ENCODE measurements at places on chromosomes 2 and 18.

GRCh38 chr2:8701681-8702379 lies 20.0 kb downstream of the ID2 start:
- no peak for DNase-seq

- peak; percentile 71 for DNase-seq
These were observed at the start of gene CD28 for GRCh38 chr2:203706403-203706802. TSS of gene CD28 (plus strand) at chr2:203706639. CDS start at chr2:203706697, 58 bp downstream.

DNA sequence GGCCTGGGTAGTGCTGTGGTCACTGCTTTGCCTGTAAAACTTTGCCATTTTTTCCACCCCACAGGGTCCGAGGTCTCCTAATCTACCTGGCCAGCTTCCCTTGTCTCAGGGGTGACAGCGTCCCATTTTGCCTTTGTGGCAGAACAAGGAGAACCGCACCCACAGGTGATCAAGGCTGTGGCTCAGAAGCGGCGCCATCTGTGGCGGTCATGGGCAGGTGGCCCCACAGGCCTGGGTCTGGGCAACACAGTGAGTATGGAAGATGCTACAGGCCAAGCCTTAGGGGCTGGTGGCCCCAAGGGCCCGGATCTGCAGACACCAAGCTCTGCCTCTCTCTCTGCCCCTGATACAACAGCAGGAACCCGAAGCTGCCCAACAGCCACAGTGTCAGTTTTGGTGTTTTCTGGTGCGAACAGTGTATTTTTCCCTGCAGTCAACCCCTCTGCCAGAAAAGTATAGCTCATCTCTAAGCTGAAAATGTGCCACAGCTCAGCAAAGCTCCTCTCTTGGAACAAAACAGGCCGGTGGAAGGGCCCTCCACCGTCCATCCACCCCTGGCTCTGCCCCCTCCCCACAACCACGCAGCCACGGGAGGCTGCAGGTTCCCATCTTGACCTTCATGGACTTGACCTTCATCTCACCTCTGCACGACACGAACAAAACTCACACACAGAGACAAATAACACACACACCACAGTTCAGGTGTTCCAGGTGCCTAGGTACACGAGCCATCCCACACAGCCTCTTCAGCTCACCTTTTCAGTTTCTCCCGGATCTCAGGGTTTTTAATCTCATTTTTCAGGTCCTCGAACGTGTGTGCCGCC lies 96.7 kb downstream of the PXDN start:
- no peak for DNase-seq

- no peak for DNase-seq
These were observed 8.4 kb downstream of the BARD1 start for GRCh38 chr2:214801068-214801467.

DNA sequence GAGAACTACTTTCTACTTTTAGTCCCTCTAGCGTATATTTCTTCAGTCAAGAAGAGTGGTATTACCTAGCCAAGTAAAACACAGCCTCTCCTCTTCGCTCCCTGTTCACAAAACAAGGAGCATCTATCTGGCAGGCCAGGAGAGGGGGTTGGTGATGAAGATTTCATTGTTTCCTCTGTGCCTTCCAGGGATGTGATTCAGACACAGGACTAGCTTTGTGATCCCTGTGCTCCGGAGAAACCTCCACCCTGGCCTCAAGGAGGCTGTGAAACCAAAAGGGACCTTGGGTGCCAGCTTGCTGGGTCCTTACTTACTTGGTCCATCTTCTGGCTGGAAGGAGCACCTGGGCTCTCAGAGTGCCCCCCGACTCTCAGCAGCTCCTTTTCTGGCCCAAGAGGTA lies 5.7 kb downstream of the RHOB start:
- no peak for DNase-seq

DNA sequence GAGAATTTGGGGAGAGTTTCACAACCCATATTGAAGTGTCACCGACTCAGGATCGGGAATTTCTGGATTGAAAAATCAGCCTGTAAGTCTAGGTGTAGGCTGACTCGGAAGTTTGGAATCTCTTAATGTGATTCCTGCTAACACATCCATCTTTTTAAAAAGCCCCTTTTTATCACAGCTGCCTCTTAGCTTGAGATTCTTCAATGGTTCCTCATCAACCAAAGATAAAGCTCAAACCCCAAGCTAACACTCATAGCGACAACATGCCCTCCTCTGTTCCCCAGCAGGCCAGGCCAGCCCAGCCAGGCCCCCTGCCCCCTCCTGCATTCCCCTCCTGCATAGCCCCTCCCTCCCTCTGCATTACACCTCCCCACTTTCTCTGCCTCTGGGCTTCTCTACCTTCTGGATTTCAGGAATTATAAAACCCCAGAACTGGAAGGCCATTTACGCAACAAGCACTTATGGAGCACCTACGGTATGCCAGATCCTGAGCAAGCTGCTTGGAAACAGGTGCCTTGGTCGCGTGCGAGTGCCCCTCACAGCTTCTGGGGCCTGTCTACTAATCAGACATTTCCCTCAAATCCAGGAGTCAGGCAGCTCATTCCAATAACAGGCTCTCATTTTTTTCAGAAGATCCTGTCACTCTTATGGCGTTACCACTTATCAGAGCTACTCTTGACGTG lies 63.4 kb downstream of the EMX1 start:
- DNase-seq, result no peak

DNA sequence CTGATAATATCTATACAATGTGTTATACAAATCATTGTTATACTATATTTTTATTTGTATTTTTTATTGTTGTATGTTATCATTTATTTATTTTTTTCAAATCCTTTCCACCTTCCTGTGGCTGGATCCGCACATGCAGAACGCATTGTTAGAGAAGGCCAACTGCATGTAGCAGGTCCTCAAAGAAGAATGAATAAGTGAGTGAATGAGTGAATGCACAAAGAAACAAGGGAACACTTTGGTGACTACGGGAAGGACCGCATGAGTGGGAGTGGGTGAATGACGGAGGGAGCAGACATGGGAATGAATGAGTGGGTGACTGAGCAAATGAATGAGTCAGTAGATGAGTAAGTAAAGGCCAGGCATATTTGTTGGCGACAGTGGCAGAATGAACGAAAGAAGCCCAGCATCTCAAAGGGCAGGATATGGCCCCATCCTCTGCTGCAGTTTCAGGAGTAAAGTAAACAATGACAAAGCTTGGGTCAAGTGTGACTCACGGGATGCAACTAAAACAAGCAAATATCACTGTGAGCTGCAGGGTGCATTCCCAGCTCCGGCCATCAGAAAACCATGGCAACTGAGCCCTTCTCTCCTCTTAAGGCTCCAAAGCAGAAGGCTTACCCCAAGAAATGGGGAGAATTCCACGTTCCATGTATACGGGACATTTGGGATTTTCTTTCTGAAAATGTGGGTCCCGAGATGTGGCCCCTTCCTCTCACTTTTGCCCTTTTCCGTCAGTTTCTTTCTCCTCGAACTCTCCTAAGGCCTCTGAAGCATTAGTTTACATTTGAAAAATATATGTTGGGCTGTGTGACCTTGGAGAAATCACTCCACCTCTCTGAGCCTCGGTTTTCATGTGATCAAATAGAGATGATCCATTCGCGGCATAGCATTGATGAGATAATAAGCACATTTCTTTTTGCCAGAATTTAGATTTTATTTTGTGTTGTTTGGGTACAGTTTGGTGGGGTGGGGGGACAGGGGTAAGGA lies 24.5 kb downstream of the KCNF1 start:
- no peak for DNase-seq

DNA sequence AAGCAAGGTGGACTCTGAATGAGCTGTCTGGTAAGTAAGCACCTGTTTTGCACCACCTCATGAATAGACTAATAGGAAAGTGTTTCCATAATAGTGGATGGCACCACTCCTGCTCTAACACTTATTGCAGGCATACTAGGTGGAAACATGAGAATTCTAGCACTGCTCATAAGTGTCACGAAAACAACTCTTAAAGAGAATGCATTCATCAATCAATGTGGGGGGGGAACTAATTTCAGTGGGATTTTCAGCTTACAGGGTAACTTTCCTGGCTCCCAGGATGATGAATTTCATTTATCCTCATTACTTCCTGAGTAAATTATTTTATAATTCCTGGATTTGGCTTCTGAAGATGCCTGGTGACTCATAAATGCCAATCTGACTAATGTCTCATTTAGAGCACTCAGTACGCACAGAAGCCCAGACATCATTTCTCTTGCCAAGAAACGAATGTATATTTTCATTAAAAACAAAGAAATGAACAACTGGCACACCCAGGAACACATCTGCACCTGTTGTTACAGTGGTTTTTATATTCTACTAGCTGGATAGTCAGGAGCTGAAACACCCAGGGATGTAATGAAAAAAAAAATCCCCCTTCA lies 129.6 kb downstream of the PID1 start:
- DNase-seq, result no peak

DNA sequence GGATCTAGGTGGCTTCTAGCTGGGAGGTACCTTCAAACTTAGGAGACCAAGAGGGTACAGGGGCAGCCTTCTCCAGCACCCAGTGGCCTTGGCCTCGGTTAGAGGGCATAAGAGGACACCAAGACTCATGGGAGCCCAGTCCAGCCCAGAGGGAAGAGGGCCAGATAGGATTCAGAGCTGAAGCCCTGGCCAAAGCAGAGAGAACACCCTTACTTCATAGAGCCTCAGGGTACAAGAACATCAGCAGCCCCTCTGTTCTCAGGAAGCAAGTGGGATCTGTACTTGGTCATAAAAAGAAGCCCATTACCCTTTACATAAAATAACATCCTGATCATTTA lies 45.0 kb upstream of the ASPRV1 start:
- no peak for DNase-seq

- no peak for DNase-seq
These were observed 198.4 kb downstream of the BABAM2 start for GRCh38 chr2:28088970-28089369.

- DNase-seq, result no peak
These were observed 69.7 kb downstream of the LYPD6 start for GRCh38 chr2:149399934-149400615.

DNA sequence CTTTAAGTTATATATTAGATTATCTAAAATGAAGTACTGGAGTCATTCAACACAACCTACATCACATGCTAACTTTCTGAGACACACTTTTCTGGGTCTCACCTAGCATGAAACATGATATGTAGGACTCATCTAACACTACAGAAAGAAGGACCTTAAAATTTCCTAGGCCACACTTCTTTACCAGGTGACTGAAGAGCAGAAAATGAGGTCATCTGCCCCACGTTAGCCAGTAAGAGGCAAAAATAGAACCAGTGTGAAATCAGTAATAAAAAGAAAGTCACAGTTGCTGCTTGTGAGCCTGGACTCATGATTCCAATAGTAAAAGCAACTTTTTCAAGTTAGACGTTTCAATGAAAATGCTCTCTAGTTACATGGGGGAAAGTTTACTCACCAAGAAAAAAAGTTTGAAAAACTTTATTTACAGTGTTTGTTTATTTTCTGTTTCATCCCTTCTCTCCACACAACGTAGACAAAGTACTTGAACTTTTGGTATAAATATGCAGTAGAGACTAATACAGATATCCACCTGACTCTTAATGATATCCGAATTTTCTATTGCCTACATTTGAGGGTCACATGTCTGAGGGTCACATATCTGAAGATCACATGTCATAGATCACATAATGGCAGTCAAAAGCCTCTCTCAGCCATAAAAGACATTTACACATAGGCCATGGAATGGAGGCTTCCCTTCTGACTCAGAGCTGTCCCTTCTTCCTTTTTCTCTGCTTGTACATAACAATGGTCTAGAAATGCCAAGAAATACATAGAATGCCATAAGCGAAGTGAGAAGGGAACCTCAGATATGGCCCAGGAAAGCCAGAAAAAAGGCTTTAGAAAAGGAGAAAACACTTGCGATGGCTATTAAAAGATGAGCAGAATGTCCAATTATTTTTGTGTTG lies 362.9 kb downstream of the ZEB2 start:
- no peak for DNase-seq

DNA sequence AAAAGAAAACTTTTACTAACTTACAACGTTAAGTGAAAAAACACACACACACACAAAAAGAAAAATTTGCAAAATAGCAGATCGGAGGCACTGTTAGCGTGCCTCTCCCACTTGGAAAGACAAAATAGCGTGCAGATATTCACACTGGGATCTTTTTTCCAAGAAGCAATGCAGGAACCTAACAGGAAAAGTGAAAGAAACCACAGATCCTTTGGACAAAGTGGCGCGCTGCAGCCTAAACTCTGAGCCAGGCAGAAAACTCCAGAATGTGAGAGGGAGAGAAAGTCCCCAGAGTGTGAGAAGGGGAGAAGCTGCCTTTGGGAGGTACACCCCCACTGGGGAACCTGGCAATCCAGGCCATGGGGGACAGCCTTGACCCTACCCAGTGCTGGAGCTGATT lies 70.7 kb upstream of the SERPINE2 start:
- DNase-seq, result no peak

Data from stimulated activated CD4-positive, alpha-beta T cell treated with anti-CD3 and anti-CD28 coated beads, Interleukin-12 subunit alpha, Interleukin-12 subunit beta, amount 100 ng/mL, for 4 hours (primary cell).